WERI-Rb-1 (cell line): ENCODE measurements at places on chromosomes 13 and 19.
A peak's percentile ranks its signal among the peaks of the same experiment; 100 is the strongest.

DNA sequence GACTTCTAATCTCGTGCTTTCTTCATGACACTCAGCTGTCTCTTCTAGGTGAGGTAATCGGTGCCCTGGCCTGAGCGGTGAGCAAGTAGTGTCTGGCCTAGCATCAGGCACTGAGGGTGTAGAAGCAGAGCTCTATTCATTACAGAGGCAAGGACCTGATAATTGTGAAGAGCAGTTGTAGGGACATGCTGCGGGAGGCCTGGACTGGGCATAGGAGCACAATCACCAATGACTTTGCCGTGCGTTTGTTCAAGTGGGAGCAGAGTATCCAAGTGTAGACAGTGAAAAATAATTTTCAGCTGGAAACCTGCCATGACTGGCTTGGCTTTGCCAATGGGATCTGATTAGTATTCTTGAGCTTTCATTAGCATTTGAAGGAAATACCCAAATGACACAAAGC lies 32.1 kb upstream of the DCLK1 start:
- no peak for DNase-seq

DNA sequence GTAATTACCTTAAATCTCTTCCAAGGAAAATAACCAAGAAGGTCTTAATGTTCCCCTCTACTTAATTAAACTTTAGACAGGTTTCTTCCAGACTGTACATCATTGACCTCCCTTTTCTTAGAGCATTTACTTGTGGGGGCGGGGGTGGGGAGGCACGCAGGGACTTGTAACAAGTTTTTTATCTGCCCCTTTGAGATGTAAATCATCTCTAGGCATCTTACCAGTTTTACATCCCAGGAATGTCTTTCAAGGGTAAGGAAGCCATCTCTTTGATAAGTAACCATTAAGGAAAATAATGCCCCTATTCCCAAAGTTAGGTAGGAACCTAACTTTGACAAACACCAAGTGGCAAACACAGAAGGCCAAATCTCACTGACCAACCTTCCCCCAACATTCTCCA lies 528.6 kb downstream of the SUCLA2 start:
- DNase-seq: no peak

DNA sequence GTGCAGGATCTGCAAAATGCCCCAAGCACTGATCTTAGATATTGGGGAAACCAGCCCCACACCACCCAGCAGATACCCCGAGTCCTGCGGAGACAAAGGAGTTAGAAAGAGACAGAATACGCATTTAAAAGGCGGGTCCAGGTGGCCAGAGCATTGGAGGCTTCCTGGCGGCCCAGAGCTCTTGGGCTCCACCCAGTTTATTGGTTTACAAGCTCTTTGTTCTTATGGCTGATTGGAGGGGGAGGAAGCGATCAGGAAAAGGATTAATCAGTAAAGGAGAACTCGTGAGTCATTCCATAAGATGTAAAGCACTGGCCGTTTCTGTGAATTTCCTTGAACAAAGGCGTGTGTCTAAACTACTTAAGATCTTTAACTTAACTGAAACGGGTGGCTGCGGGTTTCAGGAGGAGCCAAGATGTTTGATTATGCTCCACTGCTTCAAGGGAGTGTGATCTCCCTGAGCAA lies 926 bp downstream of the ZNF587 start:
- DNase-seq: peak; percentile 57

DNA sequence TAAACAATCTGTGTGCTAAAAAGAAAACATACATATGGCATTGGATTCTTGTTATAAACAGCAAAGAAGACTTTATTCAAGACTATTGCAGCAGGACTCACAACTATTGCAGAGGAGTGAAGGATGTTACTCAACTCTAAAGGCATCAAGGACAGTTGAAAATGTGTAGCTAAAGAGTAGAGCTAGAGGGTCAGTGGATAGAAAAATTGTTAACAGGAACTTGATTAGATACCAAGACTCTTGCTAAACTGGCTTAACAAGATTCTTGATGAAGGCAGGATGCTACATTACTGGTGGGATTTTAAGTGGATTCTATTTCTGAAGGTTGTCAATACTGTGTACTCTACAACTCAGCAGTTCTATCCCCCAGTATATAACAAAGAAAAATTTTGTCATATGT lies 1183.3 kb downstream of the SLITRK1 start:
- DNase-seq: no peak

- no peak for DNase-seq
These were observed 57.5 kb upstream of the NPAS1 start for GRCh38 chr19:46962030-46962570.

DNA sequence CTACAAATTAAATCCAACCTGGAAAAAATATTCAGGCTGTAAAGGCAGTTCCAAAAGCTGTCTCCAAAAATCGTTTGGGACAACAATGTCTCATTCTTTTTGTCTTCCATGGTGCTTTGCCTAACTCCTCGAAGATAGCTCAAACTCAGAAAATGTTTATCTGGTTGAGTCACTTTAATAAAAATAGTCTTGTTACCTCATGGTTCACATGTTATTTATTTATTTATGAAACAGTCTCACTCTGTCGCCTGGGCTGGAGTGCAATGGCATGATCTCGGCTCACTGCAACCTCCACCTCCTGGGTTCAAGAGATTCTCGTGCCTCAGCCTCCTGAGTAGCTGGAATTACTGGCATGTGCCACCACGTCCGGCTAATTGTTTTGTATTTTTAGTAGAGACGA lies 4.9 kb upstream of the BRD4 start:
- no peak for DNase-seq

GRCh38 chr19:49580264-49581006 lies at the start of gene NOSIP:
TSS of gene NOSIP (minus strand) at chr19:49580556. CDS start at chr19:49560691, 19,865 bp downstream.
- peak; percentile 96 for DNase-seq

DNA sequence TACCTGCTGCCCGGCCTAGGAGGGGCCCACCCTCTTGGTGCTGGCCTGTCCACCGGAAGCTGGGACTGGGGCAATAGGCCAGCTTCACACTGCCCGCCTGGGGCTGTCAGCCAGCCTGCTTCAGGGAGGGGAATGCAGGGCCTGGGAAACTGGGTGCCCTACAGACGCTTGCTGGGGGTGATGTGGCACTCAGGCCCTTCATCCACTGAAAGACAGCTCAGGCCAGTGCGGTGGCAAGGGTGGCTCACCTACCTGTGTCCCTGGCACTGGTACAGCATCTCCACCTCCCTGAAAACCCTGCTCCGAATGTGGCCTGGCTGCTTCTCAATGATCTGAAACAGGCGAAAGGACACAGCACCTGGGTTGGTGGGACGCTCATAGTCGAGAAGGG lies 7.8 kb downstream of the MKNK2 start:
- DNase-seq: no peak

DNA sequence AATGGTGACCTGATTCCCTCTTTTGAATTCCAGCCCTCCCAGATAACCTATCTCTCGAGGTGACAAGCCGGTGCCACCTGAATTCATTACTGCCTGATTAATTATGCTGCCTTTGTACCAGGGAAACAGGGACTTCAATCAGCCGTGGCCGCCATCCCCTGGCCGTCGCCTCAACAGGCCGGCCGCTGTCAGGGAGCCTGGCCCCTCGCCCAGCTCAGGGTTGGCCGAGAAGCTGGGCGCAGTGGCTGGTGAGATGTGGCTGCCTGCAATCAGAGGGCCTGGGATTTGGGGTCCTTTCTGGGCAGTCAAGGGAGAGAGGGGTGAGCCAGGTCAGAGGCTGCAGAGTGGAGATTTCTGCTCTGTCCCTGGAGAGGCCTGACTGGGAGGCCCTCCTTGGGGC lies 91.2 kb downstream of the KCTD15 start:
- DNase-seq: no peak

DNA sequence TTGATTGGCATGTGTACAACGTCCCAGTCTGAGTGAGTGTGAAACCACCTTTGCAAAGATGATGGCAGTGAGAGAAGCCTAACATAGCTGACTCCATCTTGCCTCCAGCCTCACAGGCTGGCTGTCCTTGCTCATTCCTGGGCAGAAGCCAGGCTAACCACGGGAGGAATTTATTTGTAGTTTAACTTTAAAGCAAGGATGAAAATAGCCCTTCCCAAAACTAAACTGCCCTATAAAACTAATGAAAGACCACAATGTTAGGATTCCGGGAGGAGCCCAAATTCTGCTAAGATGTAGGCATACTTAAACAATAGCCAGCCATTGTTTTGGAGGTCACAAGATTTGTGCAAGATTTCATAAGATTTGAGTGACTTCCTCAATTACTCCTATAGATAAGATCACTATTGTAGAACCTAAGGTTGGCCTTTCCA lies 96.6 kb upstream of the LSM14A start:
- no peak for DNase-seq

DNA sequence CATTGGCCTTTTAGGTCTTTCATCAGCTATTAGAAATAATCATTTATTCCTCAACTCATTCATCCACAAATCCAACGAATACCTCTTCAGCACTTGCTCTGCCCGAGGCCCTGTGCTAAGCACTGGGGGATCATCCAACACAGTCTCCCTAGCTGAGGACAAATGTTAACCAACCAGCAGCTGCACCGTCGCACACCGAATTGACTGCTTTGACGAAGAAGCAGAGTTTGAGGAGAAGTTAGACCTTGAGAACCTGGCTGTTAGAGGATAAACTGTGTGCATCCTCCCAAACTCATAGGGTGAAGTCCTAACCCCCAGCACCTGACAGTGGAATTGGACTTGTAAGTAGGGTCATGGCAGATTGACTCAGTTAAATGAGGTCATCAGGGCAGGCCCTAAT lies 170.9 kb downstream of the USP12 start:
- DNase-seq: no peak

- no peak for DNase-seq
These were observed 54.2 kb upstream of the PTPRS start for GRCh38 chr19:5394551-5395505.

DNA sequence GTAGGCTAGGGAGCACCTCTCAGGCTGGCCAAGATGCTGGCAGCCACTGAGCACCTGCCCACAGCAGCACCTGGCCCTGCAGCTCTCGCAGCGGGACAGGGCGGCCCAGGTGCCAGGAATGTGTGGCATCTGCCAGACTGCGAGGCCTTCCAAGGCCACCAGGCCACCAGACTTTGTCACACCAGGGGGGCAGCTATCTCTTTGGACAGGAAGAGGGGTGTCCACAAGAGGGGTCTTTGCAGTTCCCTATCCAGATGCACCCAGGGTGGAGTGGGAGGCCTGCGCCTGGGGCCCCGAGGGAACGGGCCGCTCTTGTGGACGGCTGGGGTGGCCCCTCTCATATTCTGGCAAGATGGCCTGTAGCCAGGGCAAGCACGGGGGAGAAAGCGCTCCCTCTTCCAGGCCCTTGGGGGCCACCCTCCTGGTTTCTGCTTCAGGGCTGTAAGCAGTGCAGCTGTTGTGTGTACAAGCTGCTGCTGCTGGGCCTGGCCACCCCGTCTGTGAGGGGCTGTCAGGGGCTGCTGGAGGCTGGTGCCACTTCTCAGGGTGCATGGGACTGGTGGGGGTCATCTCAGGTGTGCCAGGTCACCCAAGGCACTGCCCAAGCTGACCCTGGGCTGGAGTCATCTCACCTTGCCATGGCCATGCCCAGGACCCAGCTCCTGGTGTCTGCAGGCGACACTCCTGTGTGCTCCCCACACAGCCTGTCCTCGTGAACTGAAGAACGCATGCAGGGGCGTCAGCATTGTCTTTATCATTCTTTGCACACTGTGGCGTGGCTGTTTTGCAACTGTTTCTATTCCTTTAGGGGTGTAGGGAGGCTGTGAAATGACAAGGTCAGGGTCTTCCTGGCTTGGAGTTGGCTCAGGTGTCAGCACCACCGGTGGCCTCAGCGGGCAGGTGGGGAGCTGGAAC lies 1.8 kb downstream of the TEX29 start:
- no peak for DNase-seq

DNA sequence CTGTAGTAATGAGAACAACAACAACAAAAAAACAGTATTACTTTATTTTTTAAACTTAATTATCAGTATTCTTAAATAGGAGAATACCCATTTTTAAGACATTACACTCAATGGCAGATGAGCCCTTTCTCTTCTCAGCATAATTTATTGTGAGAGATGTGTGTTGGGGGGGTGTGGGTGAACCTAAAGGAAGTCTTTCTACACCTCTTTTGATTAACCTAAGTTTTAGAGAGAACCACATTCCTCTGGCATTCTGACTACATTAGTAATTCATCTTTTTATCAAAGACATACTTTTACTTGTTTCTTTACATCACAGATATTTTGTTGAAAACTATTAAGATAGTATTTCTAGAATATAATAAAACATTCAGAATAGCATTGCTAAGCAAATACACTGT lies 890.9 kb downstream of the PCDH9 start:
- no peak for DNase-seq

- no peak for DNase-seq
These were observed 844 bp upstream of the ASPDH start for GRCh38 chr19:50514346-50515167.

DNA sequence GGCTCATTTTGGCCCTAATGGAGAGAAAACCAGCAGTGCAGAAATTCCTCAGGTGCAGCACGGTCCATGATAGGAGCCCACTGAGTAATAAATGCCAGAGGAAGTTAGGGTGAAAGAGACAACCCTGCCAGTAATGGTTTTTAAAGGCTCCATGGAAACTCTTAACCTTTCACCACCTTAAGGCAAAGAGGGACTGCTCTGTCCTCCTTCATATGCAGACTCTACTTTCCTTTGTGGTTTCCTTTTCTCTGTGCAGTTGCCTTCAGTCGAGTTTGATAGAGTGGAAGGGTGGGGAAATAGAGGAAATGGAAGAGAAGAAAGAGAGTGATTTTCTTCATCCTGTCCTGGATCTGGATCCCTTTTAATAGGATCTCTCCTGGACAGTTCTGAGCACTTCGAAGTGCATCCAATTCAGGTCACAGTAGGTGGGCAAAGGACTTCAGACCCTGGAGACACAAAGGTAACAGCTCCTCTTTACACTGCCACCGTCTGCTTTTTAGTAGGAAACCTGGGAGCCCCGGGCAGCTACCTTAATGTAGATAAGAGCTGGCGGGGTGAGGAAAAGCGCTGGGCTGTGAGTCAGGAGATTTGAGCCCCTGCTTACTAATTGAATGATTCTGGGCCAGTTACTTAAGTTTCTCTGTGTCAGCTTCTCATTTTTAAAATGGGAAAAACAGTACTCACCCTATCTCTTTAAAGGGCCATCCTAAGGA lies 294.8 kb downstream of the KCNRG start:
- no peak for DNase-seq

DNA sequence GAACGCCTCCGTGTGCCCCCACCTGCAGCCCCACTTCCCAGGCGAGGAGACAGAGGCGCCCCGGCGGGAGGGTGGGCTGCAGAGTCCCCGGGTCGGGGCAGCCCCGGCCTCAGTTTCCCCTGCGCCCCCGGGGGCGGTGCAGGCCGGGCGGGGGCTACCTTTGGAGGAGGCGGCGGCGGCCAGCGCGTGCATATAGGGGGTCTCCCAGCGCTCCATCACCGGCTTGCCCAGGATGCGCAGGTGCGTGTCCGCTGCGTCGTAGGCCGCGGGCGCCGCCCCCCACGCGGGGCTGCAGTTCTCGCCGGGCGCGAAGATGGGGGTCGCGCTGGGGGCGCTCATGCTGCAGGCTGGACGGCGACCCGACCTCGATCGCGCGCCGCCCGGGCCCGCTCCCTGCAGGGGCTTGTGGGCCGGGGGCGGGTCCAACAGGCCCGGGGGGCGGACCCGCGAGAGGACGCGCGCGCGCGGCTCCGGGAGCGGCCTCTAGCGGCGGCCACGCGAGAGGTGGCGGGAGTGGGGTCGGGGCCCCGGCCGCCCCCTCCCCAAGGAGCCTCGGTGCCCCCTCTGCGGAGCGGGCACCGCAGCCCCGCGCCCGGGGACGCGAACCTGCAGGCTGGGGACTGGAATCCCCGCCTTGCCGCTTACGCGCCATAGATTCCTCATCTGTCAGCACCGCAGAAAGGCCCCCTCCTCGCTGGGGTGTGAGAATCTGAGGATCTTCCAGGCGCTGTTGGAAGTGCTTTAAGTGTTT lies at the start of gene GAMT:
TSS of gene GAMT (minus strand) at position 405 of the 751 bp plus-strand sequence. CDS start at position 339, 66 bp downstream.
- peak; percentile 69 for DNase-seq
